ENCODE measurements at places on chromosomes 5 and 9.

DNA sequence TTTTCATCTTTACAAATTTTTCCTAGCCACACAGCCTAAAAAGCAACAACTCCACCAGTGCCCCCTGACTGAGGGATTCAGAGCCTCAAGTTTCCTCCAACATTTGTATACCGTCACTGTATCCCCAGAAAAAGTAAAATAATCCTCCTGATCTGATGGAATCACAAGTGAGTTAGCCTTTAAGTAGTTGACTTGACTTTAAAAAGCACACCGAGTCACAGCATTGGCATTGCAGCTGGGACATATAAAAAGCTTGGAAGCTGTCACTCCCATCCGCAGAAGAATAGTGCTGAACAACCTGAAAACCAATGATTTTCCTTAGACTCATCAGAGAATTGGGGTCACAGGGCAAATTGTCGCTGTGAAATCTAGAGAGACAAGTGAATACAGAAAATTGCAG, 41.6 kb upstream of the FBN2 start:
- DNase-seq, result no peak

DNA sequence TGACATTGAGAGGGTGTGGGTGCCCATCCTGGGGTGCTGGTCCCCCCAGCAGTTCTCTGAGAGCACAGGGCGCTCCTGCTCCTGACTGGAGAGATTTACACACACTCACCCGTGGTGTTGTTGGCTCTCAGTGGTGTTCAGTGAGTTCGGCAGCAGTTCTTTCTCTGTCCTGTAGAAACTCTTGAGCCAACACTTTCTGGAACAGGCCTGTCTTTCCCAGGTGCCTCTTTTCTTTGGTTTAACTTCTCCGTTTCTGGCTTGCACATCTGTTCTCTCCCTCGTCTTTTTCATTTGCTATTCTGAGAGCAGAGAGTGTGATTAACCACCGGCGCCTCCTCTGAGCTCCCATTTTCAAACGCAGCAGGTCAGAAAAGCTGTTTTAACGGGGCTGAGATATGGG, 284.5 kb downstream of the IRX2 start:
- DNase-seq, result no peak

DNA sequence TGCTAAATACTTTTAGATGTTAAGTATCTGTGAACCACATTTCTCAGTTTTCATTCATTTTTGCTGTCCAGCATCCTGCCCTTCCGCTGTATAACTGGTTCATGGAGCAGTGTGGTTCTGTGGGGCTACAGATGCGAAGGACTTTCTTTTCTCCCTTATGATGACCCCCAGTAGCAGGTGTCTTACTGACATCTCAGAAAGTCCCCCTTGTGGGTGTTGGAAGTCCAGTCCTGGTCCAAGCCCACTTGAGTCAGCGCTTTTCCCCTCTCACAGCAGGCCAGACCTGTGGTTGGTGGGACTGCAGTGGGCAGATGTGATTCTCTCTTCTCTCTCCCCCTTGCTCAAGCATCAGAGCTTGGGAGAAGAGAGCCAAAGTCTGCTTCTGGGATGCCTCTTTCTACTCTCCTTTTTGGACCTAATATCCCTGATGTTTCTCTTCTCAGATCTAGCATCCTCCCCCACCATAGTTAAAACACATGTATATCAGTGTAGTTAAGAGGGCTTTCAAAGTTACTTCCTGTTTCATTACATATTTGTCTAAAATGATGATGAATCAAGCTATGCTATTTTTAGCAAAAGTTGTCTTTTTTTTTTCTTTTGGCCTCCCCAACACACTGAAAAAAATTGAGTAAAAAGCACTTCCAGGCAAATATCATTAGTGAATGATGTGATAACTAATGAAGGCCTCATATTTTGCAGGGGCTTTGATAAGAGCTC, 119.5 kb upstream of the ZNF618 start:
- DNase-seq, result no peak

GRCh38 chr5:174895360-174895759, 171.0 kb downstream of the MSX2 start:
- no peak for DNase-seq

DNA sequence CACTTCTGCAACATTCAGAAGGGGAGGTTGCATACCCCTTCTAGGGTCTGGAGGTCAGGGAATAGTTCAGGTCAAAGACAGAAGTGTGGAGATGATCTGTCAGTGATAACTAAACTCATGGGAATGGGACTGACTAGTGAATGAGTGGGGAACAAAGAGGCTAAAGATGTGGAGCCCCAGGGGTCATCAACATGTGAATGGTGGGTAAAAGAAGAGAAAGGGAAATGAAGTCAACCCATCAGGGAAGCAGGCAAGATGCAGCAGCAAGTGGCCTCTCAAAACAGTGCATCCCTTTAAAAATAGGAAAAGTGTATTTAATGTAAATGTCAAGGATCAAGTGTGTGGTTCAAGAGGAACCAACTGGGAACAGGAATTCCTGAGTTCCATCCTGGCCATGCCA, 69.9 kb downstream of the PLPPR1 start:
- DNase-seq, result no peak

DNA sequence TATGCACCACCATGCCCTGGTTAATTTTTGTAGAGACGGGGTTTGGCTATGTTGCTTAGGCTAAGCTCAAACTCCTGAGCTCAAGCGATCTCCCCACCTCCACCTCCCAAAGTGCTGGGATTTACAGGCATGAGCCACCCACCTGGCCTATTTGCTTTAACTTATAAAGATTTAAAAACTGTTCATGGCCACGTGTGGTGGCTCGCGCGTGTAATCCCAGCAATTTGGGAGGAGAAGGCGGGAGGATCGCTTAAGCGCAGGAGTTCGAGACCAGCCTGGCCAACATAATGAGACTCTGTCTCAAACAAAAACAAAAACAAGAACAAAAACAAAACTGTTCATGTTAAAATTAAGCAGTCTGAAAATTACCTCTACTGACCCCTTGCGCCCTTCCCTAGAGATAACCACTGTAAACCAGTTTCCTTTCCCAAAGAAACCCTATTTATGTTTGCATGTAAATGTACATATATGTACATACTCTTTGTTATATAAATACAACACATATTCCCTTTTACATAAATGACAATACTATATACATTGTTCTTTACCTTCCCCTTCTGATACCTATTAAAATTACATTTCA, 1.5 kb downstream of the AK6 start:
- DNase-seq, result no peak

- DNase-seq, result no peak
Measured at GRCh38 chr5:43421450-43422133, 9.4 kb upstream of the CCL28 start.

DNA sequence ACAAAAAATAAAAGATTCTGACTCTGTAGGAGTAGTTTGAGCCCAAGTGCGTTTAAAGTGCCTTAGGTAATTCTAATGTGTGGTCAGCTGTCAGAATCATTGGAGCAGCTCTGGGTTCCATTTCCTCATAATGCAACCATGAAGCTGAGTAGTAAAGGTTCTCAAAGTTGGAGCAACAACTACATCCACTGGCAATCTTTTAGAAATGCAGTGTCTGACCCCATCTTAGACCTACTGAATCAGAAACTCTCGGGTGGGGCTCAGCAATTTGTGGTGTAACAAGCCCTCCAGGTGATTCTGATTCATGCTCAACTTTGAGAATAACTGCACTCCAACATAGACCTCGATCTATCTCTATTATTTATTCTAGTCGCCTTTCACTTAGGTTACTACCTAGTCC, 7.6 kb upstream of the ALDH1A1 start:
- no peak for DNase-seq
